ENCODE measurements at places on chromosomes 5 and 9. TPM values are rescaled to one million over a fixed set of nuclear protein-coding genes. Genes with fewer than 3 reads are reported as not detected.

- no peak for DNase-seq
These were observed 124.6 kb downstream of the ARHGAP26 start for GRCh38 chr5:142894749-142895148.

- DNase-seq: no peak
These were observed 77.6 kb downstream of the UGCG start for GRCh38 chr9:111974092-111974681.

GRCh38 chr5:96128204-96128864 is 166.7 kb upstream of the ELL2 start:
- no peak for DNase-seq

DNA sequence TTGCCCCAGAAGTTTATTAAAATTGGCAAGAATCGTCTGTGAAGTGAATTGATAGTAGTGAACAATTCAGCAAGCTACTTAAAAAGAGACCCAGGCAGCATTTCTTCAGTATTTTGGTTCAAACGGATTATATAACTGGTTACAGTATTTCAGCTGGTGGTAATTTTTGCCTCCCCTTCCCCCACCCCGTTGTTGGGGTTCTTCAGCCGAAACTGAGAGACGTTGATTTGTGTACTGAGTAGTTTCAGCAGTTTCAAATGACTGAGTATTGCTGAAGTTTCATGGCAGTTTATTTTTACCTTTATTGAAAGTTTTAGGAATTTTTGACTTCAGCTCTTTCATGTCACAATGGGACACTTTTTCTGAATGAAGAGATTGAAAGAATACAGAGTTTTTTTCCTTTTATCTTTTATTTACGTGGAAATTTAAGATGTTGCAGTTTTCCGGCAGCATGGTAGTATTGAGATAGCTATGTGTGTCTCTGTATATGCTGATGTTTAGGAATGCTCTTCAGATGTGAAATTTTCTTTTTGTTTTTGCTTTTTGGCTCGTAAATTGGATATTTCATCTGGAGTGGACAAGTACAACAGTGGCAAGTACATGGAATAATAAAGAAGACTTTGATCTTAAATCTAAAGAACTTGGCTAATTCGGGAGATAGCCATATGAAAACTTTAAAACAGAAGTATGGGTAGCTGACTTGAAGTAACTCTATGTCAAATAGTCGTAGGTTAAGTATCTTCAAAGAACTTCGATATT is 1.9 kb downstream of the GPBP1 start:
- DNase-seq: no peak

GRCh38 chr5:10735569-10736276 is 25.3 kb downstream of the DAP start:
- DNase-seq: no peak

DNA sequence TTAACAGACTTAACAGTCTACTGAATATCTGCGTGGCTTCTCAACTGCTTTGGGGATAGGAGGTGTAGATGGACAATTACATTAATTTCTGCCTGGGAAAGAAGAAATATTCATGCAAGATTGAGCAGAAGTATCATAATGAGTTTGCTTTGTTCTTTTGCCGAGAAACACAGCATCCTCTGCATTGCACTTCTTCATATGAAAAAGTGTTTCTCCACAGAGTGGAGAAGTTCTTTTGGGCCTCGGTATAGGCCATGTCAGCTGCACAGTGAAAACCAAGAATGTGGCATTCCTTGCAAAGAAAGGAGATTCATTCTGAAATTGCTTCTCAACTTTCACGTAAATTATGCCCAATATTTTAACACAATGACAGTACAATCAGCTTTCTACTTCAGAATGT is 17.6 kb upstream of the SNX2 start:
- no peak for DNase-seq

GRCh38 chr5:116838011-116838536 is 263.5 kb upstream of the SEMA6A start:
- no peak for DNase-seq

- DNase-seq: no peak
These were observed 400.0 kb downstream of the ARRDC3 start for GRCh38 chr5:90983148-90983547.

DNA sequence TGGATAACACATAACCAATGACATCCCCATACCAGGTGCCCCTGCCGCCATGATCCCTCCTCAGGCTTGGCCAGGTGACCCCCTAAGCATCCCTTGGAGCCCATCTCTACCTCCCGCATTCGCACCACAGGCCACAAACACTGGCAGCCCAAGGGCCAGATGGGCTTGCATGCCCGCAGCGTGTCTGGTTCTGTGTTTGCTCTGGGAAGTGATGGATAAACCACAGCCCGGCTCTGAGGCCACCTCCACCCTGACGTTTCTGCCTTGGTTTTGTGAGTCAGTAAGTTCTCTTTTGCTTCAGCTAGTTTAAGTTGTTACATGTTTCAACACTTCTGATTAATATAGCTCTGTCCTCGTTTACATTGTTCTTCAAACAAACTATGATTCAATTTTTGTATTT is 172.4 kb upstream of the PHYKPL start:
- DNase-seq: no peak

- no peak for DNase-seq
These were observed 68.0 kb downstream of the DENND4C start for GRCh38 chr9:19298436-19299000.

GRCh38 chr5:134092875-134093274 is 21.6 kb upstream of the TCF7 start:
- DNase-seq: no peak

DNA sequence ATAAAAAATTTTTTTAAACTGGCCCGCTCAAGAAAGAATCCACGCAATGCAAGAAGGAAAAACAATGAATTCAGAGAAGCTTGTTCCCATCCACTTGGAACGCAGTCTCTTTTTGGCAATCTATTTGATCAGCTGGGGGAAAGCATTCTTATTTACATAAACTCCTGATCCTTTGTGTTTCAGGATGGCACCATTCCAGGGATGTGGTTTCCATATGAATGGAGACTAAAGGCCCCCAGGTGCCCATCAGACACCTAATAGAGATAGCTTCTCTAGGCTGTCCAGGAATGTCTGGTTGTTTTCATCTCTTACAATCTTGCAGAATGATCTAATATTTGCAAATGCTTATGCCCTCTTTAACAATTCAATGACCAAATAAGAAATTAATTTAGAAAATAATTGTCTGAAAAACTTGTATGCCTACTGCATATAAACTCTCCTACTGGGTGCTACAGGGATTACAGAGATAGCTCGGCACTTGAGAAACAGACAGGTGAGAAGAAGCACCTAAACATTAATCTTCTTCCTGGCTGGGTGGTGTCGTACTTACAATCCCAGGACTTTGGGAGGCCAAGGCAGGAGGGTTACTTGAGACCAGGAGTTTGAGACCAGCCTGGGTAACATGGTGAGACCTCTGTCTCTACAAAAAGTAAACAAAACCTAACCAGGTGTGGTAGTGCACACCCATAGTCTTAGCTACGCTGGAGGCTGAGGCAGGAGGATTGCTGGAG is 3.0 kb upstream of the RASGRF2 start:
- DNase-seq: no peak

GRCh38 chr9:137645211-137645610 is 26.4 kb downstream of the EHMT1 start:
- DNase-seq: no peak

GRCh38 chr5:68454766-68455165 is 239.2 kb downstream of the PIK3R1 start:
- DNase-seq: no peak

GRCh38 chr5:59134471-59135163 is 551.7 kb downstream of the RAB3C start:
- no peak for DNase-seq

TCF7 gene
- 6.1 TPM for total RNA-seq

C9orf152 gene
- not detected for total RNA-seq

SCGB3A2 gene
- not detected for total RNA-seq

CCDC183 gene
- 0.45 TPM for total RNA-seq

PTGES gene
- total RNA-seq: not detected

AQP7 gene
- not detected for total RNA-seq

BRINP1 gene
- total RNA-seq: not detected

ROR2 gene
- total RNA-seq: not detected

MUSK gene
- total RNA-seq: not detected

TIMD4 gene
- total RNA-seq: 8.6 TPM

Data from natural killer cell treated with Interleukin-12 subunit alpha and Interleukin-12 subunit beta and Interleukin-15 and Interleukin-18, amount 100 ng/mL, for 72 hours (primary cell).